ENCODE measurements at places on chromosomes 5 and 9.
A peak's percentile ranks its signal among the peaks of the same experiment; 100 is the strongest.

- DNase-seq, result no peak
These were observed 986.4 kb upstream of the CDH18 start for GRCh38 chr5:20974426-20974825.

DNA sequence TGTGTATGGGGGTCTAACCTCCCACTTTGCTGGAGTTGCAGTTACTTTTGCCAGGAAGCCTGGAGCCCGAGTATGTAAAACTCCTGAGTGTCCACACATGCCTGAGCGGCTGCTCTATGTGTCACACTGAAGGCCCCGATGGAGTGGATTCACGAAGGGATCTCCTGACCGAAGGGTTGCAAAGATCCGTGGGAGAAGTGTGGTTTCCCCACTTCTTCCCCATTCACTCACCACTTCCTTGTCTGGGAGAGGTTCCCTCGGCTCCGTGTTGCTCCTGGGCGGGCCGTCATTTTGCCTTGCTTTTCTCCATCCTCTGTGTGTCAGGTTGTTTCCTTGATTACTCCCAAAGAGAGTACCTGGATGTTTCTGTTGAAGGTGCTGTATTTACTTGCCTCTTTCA is 16.2 kb upstream of the IL3 start:
- no peak for DNase-seq

DNA sequence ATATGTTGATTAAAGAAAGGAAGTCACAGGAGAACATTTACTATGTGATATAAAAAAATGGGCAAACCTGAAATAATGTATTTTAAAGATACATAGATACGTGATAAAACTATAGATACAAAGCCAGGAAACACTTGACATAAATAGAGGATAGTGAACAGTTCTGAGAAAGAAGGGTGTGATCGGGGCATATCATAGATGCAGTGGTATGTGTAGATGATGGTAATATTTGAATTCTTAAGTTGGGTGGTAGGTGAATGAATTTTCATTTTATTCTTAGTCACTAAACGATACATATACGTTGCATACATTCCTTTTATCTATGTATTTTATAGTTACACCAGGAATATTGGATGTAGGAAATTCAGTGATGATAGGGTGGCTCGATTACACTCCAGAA is 138.7 kb upstream of the ARRDC3 start:
- no peak for DNase-seq

DNA sequence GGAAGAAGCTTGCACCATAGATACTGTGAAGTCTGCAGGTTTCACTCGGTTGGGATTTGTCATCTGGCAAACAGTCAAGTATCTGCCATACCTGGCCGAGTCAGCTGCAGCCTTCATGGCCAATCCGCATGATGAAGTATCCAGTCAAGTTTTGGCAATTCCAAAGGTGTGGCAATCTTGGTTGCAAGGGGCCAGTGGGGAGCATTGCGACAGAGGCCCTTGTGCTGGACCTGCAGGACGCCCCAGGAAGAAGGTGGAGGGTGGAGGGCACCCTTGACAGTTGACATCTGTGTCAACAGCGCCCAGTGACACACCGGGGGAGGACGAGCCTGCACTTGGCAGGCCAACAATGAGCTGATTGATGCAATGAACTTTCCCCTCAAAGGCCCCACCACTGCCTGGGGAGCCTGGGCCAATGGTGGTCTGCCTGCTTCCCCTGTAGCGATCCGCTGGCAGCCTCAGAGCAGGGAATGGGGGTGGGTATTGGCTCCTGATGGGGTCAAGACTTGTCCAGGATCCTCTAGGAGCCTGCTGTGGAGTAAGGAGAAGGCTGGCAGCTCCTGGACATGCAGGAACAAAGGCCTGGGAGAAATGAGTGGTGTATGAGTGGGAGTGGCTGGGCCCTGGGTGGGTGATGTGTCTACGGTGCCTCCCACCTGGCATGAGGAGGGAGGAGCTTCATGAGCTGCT is 122.8 kb upstream of the PITX1 start:
- DNase-seq, result no peak

GRCh38 chr9:94821098-94821887 is 94.8 kb downstream of the AOPEP start:
- peak; percentile 6 for DNase-seq

GRCh38 chr5:42360616-42361314 is 62.5 kb upstream of the GHR start:
- no peak for DNase-seq

GRCh38 chr9:5195463-5195862 is 10.0 kb upstream of the INSL6 start:
- no peak for DNase-seq

DNA sequence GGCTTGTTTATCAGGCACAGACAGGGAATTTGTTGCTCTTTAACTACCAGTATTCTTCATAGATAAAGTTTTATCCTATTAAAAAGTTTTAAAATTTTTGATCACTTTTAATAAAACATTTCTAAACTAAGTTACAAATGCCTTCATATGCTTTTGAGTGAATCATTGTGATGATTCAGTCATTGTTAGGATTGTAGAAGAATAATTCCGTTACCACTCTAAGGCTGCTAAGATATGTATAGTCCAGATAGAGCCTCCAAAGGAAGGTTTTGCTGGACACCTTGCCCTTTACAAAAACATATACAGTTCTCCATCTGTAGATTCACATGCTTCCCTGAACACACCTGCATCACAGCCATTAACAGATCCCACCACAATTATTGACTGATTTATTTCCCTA is 233.7 kb downstream of the SPOCK1 start:
- DNase-seq, result no peak

GRCh38 chr5:139717221-139717620 is 69.1 kb downstream of the CXXC5 start:
- DNase-seq, result no peak

DNA sequence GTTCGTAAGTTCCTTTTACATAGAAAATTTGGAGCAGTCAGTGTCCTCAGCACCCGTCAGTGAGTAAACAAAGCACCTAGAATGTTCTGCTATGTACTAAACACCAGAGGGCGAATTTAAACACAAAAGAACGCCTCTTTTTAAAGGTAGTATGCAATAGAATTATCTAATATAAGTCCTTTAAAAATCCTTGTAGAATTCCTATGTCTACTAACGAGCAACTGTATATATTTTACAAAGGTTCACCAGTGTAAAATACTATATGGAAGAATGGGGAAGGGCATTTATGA is 499 bp upstream of the TMEM232 start:
- DNase-seq, result no peak

DNA sequence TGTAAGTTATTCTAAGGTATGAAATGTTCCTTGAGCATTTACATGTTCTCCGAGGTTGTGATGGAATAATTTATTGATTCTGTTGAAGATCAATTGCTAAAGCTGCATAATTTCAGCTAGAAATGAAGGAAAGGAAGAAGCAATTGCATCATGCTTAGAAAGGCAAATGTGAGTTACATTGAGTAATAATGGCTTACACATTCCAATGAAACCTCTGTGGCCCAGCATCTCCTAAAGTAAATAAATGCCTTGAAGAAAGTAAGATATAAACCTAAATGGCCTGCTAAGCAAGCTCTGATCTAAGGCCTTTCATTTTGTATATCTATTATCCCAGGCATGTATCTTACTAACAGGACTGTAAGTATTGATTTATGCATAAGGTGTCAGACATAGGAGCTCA is 677.3 kb upstream of the RGMB start:
- no peak for DNase-seq

GRCh38 chr5:54115735-54116403 is 194.5 kb downstream of the ARL15 start:
- no peak for DNase-seq

GRCh38 chr5:126446498-126447224 is 23.5 kb downstream of the GRAMD2B start:
- DNase-seq, result peak; percentile 76

- DNase-seq, result no peak
These were observed 33.7 kb downstream of the NCS1 start for GRCh38 chr9:130205912-130206311.

DNA sequence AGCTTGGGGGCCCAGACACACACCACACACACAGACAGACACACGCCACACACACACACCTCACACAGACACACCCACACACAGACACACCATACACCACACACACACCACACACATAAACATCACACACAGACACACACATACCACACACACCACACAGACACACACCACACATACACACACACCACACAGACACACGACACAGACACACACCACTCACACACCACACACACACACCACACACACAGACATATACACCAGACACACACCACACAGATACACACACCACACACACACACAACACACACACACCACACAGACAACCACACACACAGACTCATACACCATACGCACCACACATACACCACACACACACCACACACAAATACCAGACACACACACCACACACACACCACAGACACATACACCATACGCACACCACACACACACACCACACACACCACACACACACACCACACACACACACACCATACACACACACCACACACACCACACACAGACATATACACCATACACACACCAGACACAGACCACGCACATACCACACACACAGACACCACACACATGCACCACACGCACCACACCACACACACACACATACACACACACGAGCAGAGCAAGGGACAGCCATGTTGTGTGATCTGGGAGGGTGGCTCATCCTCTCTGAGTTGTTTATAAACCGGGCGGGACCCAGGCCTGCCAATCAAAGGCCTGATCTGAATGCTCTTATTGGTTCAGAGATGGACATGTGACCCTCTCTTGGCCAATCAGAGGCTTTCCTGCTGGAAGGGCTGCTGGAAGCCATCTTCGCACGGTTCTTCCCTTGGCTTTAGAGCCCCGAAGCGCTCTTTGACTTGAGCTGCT is 148.3 kb downstream of the GAPVD1 start:
- peak; percentile 52 for DNase-seq

DNA sequence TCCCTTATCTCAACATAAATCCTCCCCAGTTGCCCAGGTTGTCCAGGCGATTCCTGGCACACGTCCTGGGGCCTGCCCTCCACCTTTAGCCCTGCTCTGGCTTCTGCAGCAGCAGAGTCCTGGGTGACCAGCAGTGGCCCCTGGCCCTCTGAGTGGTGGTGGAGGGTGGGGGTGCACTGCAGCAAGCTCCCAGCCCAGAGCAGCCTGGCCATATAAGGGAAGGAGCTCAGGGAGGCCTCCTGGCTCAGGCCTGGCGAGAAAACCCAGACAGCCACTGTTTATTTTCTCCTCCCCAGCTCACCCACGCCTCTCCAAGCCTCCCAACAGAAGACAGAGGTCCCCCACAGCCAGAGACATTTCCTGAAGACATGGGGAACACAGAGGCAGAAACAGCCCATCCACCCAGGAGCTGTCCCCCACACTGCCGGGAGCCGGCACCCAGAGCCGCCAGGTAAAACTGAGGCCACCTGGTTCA is 44.7 kb upstream of the IL17B start:
- DNase-seq, result no peak

DNA sequence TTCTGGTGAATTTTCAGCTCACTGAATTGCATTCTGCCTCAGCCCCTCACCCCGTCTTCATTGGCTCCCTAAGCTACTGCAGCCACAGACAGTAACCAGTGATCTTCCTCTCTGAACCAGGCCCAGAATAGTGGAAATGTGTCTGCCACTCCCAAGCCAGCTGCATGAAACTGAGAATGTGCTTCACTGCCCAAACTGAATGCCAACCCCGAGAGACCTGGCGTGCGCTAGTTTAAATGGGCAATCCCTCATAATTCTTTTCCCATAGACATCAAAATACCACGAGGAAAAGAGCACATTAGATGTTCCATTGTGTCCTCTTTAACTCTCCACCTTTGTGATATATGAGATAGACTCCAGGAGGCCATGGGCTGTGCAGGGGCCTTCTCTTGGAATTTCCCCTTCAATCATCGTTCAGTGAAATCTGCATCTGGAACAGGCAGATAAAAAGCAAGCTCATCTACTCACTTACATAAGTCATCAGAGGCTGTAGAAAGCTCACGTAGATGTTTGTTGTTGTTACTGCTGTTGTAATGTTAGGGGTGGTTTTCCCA is 320.2 kb downstream of the NFIB start:
- no peak for DNase-seq

GRCh38 chr5:57777174-57777581 is 294.6 kb upstream of the ACTBL2 start:
- DNase-seq, result no peak

GRCh38 chr5:36723912-36724311 is 117.5 kb downstream of the SLC1A3 start:
- no peak for DNase-seq

DNA sequence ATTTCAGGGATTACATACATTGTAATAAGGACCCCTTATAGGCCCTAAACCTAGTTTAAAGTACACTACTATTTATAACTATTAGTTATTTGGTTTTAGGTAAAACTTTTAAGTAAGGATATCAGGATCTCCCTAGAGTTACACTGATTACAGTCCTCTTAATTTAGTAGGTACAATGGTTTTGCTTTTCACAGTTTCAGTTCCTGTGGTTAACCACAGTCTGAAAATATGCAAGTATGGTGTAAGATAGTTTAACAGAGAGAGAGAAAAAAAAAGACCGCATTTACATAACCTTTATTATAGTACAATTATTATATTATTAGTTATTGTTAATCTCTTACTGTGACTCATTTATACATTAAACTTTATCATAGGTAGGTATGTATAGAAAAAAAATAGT is 725.3 kb upstream of the PTPRD start:
- no peak for DNase-seq

DNA sequence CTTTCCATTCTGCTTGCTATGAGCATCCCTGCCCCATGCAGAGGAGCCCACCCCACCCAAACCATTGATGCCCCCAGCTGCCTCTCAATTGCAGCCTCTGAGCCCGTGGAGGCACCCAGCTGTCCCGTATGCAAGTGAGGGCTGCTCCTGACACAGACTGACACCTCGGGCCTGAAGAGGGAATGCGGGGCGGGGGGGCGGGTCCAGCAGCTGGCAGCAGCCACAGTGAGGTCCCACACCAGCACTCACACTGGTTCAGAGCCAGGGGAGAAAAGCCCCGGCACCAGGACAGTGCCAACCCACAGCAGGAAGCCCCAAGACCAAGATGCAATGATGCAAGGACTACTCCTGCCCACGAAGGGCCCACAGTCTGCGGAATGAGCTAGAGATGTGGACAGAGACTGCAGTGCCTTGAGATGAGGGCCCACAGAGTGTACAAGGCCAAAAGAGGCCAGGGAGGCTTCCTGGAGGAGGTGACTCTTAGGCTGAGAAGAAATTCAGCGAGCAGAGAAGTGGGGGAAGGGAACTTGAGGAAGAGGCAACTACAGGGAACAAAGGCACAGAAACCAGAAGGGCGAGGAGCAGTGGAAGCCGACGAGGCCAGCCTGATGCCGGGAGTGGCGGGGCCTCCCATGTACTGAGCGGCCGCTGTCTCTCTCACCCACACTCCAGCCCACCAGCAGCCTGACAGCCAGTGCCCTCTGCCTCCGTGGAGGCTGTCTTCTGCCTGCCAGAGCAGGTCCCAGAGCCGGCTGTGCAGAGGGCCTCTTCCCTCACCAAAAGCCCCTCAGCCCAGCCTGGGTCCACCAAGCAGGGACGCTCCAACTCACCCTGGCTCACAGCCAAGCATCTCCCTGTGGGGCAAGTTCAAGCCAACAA is 9.2 kb downstream of the EEIG1 start:
- DNase-seq, result no peak

DNA sequence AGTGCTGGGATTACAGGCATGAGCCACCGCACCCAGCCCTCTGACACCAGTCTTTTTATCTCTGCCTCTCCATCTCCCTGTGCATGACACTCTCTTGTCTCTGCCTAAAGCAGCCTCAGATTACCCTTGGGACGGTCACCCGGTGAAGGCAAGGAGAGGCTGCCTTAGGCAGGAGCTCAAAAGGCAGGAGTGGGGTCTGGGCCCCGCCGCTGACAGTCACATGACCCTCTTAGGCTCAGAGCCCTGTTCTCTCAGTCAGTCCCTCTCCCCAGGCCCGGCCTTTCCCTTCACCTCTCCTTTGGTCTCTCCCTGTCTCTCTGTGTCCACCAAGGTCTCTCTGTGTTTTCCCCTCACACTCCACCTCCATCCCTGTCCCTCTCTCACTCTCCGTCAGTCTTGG is 22.5 kb downstream of the ADGRD2 start:
- DNase-seq, result no peak

Data from activated CD4-positive, alpha-beta T cell treated with anti-CD3 and anti-CD28 coated beads, Interleukin-2, Interleukin-4, amounts not matched to agents 100 ng/mL and 50 ng/mL, durations not matched to agents 16 hours and 8 hours (primary cell).